ENCODE measurements at places on chromosomes 7 and 10.

DNA sequence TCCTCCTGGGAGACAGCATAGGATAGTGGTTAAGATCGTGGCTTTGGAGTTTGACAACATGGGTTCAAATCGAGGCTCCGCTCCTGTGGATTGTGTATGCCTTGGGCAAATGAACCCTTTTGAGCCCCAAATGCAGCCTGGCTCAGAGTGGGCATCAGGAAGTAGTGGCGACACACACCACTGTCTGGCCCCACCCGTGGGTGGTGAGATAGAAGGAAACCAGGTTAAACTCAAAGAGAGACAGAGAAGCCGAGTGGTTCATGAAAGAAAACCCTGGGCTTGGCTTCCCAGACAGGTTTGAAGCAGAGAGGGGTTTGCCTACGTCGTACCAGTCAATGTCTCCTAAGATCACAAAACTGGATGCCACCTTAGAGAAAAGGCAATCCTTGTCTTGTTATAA lies 57.7 kb downstream of the PRTFDC1 start:
- no peak for DNase-seq

DNA sequence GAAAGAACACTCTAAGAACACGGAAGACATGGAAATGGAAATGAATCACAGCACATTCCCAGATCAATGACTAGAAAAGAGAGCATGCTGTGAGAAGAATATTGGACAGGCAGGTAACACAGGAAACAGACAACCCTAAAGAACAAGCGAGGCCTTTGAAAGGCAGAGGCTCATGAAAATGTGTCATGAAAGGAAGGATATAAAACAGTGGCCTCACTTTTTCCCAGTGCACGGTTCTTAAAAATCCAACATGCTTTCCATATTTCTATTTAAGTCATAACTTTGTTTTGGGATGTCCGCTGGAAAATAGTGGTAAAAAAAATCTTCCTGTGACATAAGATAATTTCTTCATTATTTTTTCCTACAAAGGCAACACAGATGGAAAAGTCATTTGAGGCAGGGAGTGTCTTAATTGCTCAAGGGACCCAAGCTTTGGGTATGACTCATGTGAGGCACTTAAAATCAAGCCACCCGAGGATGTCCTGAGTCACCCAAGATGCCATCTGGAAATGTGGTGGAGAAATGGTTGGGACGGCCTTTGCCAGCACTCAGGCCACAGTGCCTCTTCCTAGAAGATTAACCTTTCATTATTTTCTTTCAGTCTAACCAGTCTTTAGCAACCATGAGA lies 17.0 kb downstream of the ITIH5 start:
- DNase-seq = no peak

GRCh38 chr10:26790221-26790995 lies 70.3 kb downstream of the ABI1 start:
- no peak for DNase-seq

- no peak for DNase-seq
Measured at GRCh38 chr10:121137533-121137932, 286.4 kb downstream of the WDR11 start.

DNA sequence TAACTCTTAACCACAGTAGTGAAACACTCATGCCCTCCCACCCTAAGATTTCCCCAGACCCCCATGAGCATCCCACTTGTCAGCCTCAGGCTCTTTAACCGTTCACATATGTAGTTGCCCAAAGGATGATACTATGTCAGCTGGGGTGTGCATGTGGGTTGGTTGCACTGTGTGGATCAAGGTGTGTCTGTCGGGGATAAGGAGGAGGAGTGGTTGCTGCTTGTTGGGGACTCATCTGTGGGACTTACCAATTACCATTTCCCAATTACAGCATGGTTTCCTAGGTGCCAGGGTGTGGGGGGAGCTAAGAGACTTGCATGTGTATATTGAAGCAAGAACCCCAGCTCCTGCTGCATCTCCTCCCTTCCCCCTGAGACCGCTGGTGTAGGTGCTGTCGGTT lies 48.8 kb downstream of the CELF2 start:
- no peak for DNase-seq

DNA sequence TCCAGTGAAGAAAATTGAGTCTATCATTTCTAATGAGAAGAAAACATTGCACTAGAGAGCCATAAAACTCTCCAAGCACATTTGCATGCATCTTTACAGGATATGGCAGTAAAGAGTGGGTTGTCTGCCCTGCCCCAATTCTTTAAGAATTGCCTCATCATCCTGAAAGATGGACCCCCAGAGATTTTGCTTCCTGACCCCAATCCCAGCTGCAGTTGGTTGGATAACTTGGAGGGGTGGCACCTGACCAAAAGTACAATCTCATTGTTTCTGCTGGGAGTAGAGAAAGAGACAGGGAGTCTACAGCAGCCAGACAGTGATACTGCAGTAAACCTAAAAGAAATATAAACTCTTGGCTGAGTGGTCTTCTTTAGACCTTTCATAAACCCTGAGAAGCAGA lies 49.1 kb upstream of the ADCY1 start:
- DNase-seq = no peak

DNA sequence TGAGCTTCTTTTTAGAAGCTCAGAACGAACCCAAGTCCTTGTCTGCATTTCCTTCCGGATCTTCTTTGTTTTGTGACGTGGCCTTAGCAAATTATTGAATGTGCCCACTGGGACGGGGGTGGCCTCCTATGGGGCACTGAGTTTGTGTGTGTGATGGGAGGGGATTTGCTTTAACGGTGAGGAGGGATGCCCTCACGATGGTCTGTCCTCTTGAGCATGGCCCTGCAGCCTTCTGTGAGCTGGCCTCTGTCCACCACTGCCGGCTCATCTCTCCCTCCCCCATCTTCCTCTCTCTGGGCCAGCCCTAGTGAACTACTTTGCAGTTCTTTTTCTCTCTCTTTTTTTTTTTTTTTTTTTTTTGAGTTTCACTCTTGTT lies 62.9 kb upstream of the MKRN1 start:
- no peak for DNase-seq

- DNase-seq = no peak
Measured at GRCh38 chr10:33041783-33042437, 83.9 kb upstream of the ITGB1 start.

DNA sequence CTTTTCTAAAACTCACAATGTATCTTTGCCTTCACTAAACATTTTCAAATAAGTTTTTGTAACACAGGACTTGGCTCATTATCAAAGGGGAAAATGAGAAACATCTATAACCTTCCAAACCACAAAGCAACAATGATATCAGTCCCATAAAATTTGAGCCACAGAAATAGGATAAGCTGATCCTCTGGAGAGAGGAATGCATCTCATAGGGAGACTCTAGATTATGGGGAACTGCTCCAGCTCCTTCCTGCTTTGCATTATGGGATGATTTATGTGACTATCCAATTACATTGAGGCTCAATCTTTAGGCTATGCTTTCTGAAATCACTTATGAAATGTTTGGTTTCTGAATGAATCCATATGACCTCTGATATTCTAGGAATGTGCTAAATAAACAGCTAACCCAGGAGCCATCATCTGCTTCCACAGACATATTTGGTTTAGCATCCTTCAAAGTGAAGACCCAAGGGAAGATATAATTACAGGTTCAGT lies 70.4 kb downstream of the CUBN start:
- DNase-seq = no peak

- DNase-seq = no peak
Measured at GRCh38 chr10:124125305-124126116, 32.1 kb upstream of the CHST15 start.

DNA sequence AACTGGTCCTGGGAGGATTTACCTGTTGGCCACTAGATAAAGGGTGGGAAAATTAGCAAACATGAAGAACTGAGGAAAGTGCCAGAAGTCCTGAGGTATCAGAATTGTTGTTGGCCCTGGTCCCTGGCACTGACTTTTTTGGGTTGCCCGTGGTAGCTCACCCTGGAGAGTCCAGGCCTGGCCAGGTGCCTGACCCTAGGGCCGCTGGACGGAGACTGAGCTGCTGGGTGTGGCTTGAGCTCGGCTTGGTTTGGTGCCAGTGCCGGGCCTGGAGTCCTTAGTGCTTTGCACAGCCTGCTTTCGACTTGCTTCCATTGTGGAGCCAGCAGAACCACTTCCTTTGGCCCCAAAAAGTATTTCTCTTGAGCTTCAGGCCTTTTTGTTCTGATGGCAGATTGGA lies 12.9 kb downstream of the MDH2 start:
- DNase-seq = no peak

DNA sequence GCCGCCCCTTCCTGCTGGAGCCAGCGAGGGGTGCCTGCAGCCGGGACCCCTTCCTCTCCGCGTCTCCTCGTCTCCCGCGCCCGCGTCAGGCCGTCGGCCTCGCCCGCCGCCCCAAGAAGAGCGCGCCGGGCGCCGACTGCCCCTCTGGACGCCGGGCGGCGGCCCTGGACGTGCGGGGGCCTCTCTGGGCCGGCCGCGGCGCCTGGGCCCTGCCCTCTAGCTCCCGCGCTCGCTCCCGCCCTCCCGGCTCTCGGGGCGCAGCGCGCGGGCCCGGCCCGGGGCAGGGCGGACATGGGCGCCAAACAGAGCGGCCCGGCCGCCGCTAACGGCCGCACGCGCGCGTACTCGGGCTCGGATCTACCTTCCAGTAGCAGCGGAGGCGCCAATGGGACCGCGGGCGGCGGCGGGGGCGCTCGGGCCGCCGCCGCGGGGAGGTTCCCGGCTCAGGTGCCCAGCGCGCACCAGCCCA lies 704 bp downstream of the ZNRF2 start:
- peak; percentile 58 for DNase-seq

DNA sequence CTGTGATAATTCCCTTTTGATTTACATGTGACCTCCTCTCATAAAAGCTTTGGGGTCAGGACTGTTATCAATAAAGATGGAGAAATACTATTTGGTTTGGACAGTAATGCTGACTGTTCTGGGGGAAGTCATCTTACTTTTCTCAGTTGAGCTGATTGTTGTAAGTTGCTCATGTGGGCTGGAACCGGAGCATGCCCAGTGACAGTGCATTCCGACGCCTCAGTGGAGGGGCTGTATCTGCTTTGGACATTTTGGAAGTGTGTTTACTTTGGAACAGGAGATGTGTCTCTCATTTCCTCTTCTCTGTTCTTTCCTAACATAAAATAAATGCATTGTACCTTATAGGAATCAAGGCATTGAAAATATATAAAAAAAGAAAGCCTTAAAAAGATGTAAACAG lies 30.1 kb downstream of the RBM33 start:
- no peak for DNase-seq

DNA sequence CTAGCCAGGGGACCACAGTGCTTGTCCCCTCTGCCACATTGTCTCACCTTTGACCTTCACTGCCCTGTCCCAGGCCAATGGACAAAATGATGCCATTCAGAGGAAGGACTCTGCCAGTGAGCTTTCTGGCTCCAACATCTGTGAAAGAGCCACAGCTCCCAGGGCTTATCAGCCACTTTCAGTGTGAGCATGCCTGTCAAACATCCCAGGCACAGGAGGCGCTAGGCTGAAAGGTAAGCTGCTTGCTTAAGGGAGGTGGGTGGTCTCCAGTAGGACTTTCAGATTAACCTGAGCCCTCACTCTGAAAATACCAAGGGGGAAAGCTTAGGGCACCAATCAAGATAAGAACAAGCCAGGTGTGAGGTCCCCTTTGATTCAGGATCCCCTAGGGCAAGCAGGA lies 59.8 kb upstream of the GDF10 start:
- DNase-seq = no peak

GRCh38 chr10:71753091-71753959 lies 20.0 kb downstream of the VSIR start:
- no peak for DNase-seq

DNA sequence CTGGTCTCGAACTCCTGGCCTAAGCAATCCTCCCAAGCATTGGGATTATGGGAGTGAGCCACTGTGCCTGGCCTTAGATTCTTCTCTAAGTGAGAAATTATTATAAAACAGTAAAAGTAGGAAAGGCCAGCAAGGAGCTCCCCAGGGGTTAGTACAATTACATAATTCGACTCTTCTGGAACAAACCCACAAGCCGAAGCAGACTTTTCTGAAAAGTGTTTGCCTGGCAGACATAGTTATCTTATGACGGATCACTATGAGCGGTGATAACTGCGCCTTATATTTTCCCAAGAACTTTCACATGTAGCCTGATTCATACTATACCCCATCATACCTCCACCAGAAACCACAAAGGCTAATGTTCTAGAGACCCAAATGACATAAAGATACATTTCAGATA lies 30.2 kb upstream of the SH3PXD2A start:
- no peak for DNase-seq

- no peak for DNase-seq
Measured at GRCh38 chr7:139731802-139732470, 45.9 kb downstream of the HIPK2 start.

DNA sequence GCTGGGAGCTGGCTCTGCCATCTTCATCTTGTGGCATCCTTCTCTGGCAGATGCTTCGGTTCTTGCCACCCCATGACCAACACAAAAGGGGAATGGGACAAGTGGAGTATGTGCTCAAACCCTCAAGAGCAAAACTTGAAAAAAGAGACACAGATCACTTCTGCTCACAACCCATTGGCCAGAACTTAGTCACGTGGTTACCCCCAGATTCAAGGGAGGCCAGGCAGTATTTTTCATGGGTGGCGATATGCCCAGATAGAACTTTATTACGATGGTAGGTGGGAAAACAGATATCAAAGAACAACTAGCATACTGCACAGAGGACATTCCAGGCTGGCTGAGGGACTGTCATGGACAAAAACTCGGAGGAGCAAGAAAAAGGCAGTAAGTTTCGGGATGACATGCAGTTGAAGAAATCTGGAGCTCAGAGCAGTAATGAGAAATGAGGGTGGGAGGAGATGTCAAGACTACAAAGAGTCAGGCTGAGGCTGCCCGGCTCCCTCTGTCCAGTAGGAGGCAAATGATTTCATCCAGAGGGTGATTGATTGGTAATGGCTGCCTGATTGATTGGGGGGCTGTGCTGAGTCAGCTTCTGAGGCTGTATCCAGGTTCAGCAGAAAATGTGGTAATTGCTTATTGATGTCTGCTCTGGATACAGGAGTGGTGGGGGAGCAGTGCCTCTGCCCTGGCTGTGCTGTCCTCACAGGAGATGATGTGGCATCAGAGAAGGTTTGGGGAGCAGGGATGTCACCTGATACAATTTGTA lies 25.3 kb downstream of the COL13A1 start:
- no peak for DNase-seq

DNA sequence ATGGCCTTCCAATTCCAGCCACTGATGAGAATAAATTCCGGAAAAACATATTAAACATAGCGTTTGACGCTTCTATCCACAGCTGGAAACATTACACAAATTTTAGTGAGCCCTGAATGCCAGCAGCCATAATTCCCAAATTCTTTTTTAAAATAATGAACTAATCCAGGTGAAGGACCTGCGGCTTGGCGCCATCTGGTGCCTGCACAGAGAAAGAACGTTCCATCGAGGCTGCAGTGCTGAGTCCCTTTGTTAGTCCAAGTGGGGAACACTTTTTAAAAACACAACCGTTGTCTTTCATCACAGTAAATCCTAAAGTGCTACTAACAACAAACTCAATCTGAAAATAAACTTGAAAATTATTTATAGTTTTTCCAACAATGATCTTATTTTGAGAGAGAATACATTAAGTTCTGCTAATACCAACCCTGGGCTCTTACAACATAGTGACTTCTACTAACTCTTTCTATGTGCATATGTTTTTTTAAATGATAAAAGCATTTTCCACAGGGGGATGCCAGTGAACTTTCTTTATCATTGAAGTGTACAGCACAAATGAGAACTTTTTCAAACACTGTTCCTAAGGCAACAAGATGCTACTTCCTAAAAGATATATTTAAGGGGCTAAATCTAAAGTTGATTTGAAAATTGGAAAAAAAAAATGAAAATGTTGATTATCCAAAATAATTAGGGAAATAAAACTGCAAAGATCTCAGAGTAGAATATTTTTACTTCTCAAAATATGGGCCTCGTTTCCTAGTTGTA lies 166.9 kb upstream of the RNF32 start:
- peak; percentile 53 for DNase-seq

- DNase-seq = no peak
Measured at GRCh38 chr10:86888585-86889381, 68.6 kb downstream of the MMRN2 start.

GRCh38 chr10:84552478-84552877 lies 224.1 kb downstream of the CCSER2 start:
- DNase-seq = no peak
